WTC11 (cell line): ENCODE measurements at places on chromosomes 7 and 10.
A peak's percentile ranks its signal among the peaks of the same experiment; 100 is the strongest.

GRCh38 chr10:62054830-62055229 is 153.3 kb downstream of the ARID5B start:
- DNase-seq, result no peak

GRCh38 chr10:130021383-130021950 is 57.4 kb upstream of the EBF3 start:
- DNase-seq, result no peak

DNA sequence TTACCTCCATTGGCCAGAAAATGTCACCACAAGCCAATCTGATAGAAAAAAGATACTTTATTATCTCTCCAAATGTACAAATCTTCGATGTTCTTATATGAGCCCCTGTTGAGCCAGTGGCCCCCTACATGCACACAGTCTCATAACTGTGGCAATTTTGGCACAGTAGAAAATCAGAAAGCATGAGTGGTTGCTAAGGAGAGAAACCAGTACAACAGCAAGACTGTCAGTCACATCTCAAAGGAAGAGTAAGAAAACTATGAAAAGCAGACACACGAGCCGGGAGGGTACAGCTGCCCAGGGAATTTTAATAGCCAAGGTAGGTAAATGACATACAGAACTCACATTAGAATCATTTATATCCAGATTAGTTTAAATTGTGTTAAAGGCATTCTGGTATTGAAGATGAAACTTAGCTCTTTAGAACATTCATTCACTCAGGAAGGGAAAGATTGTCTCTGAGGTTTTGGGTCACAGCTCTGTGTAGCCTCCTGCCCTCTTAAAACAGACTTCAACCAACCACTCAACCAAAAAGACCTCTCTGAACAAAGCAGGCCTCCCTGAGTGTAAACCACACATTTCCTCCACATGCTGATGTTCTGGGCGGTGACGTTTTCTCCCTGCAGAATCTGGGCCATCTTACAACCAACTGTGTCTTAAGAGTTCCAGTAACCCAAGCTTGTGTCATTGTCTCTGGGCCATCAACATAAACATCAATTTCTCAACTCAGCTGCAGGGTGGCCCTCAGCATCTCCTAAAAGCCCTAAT is 80.8 kb upstream of the ADAM12 start:
- no peak for DNase-seq

DNA sequence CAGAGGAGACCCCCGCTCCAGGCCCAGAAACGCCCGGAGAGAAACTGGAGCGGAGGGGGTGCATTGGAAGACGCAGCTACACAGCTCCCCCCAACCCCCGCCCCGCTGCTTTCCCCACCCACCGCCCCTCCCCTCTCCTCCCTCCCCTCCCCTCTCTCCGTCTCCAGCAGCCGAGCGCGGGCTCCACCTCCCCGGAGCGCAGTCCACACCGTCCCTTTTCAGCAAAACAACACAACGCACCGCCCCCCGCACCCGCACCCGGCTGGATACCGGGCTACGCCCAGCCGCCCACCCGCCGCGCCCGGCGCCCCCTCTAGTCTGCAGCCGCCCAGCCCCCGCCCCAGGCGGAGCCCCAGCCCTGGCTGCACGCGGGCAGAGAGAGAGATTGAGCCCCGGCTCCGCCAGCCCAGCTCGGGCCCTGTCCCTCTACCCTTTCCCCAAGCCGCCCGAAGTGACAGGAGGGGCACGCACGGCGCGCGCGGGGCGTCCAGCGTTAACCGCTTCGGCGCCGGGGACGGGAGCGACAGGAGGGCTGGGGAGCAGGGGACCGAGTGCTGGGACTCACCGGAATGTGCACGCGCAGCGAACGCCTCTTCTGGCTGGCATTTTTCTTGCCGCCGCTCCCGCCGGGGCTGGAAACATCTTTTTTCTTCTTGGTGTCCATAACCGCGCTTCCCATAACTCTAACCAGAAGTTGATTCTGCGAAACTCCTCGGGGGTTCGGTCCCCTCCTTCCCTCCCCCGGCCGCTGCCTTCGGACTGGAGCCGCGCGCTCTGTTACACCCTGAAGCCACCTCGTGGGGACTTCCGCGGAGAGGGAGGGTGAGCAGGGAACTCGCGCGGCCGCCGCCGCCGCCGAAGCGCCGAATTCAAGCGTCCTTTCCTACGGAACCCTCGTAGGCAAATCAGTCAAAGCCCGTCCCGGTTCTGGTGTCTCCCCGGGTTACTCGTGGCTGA is 695 bp downstream of the PRKAG2 start:
- peak; percentile 70 for DNase-seq

DNA sequence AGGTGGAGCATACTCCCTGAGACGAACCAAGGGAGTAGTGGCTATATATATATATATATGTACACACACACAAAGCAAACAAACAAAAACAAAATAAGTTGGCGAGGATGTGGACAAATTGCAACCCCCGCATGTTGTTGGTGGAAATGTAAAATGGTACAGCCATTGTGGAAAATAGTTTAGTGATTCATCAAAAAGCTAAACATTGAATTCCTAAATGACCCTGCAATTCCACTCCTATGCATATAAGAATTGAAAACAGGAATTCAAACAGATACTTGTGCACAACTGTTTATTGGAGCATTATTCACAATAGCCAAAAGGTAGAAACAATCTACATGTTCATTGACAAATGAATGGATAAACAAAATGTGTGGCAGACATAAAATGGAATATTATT is 407.9 kb downstream of the KCNMA1 start:
- no peak for DNase-seq

- peak; percentile 38 for DNase-seq
Observed at GRCh38 chr7:105759670-105760550, 116.5 kb downstream of the ATXN7L1 start.

- peak; percentile 23 for DNase-seq
Observed at GRCh38 chr7:155408651-155409586, 49.0 kb upstream of the EN2 start.

- DNase-seq, result no peak
Observed at GRCh38 chr10:74282151-74282847, 131.3 kb downstream of the ADK start.

GRCh38 chr10:21482821-21483220 is 42.7 kb downstream of the SKIDA1 start:
- no peak for DNase-seq

GRCh38 chr10:34890939-34891338 is 75.8 kb upstream of the PARD3 start:
- no peak for DNase-seq

DNA sequence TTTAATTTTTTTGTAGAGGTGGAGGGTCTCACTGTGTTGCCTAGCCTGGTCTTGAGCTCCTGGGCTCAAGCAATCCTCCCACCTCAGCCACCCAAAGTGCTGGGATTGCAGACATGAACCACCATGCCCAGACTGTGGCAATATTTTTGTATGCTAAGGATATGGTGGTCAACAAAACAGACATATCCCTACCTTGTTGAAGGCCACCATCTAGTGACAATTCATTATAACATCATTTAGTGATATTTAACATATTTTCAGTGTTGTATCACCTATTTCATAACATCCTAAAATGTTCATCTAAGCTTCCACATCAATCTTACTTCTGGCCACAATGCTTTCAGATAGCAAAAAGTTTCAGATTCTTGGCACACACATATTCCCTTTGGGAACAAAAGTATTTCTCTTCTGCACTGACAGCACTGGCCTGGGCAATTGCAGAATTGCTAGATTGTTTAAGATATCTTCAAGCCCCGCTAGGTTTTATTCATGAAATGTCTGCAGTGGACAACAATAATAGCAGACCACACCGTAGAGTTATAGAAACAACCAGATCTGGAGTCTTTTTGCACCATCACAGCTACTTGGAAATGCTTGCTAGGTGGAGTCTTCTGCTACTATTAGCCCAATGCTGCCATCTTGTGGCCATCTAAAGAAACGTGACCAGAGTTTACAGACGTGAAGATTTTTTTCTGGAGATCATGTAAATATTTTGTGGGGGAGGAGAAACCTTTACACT is 58.4 kb downstream of the DNAJC12 start:
- DNase-seq, result peak; percentile 54

GRCh38 chr7:47806701-47807103 is 141.6 kb downstream of the PKD1L1 start:
- no peak for DNase-seq

GRCh38 chr10:15879663-15880062 is 19.4 kb upstream of the MINDY3 start:
- DNase-seq, result no peak

DNA sequence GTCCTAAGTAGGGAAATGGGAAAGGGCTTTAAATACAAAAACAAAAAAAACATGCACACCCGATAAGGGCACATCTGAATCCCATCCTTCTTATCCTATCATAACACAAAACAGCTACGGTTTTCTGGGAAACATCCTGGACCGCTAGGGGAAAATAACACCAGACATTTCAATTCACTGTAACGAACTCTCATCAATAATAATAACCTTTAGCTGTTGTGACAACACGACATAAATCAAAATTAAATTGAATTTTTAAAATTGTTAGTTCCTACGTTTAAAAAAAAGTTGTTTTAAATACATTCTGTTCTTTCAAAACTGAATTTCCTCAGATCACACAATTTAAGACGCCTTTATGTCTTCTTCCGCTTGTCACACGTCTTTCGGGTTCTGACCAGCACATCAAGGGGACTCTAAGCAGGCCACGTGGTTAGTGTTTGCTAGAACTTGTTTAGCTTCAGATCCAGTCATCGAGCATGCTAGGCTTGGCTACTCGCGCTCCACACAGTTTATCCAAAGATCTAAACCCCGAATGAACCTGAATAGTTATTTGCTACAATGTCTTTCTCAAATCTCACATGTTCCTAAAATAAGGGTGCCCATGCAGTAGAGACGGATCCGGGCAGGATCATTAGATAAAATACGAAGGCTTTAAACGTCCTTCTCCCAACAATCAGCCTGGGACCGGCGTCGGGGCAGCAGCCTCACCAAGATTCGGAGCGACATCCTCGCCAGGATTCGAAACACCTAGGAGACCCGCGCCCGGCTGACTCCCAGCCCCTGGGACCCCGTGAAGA is 839 bp downstream of the IKZF5 start:
- no peak for DNase-seq

- DNase-seq, result no peak
Observed at GRCh38 chr7:151755131-151755801, 121.6 kb downstream of the PRKAG2 start.

GRCh38 chr7:123747620-123748141 is 1.1 kb downstream of the WASL start:
- DNase-seq, result peak; percentile 69

DNA sequence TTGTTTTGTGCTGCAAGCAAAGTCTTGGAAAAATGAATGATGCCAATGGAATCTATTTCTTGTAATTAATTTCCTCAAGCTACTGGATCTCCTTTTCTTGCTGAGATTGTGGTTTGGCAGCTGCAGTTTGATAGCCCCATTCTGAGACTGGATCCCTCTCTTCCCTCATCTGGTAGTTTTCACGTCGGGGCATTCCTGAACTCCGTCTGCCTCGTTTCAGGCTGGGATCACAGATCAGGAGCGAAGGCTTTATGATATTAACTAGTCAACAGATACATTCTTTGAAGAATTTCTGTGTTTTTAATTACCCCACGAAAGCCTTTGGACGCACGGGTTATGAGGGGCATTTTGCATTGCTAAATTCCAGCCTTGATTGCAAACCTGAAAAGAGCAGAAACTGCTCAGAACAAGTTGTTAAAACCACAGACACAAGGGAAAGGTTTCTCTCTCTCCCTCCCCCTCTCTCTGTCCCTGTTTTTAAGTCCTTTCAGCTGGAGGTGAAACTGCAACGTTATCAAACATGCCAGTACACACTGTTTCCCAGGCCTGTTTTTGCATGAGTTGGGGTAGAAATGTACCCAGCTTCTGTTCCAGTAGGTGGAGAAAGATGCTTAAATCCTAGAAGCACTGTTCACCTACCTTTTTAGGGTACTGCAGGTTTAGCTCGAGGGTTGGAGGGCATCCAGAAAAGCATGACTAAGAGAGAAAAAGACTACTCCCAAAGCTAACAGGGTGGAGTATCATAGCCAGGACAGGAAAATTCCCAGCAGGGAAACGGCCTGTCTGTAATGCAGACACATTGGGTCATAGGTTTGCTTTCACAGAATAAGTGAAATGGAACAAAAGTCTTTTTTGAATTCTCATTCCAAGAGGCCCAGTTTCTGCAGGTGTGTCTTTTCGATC is 124.3 kb downstream of the CUX1 start:
- DNase-seq, result no peak

- DNase-seq, result no peak
Observed at GRCh38 chr10:35770817-35771355, 128.8 kb upstream of the FZD8 start.

DNA sequence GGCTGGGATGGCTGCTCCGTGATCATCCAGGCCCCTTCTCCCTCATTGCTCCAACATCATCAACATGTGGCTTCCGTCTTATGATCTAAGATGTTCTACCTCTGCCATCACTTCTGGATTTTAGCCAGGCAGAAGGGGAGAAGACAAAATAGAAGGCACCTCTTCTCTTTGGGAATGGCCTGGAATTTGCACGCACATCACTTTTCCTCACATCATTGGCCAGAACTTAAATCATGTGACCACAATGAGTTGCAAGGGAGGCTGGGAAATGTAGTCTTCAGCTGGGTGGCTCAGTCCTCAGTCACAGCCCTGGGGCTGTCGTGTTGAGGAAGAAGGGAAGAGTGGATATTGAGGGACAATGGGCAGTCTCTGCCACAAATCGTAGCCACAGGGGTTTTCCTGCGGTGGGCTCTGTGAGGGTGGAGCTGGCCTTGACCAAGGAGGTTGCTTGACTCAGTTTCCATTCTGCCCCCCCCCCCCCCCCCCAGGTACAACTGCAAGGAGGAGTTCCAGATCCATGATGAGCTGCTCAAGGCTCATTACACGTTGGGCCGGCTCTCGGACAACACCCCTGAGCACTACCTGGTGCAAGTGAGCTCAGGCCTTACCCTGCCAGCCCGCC is 50.3 kb downstream of the PALD1 start:
- DNase-seq, result peak; percentile 40
